ENCODE measurements at places on chromosomes 2 and 18. TPM values are rescaled to one million over a fixed set of nuclear protein-coding genes. Genes with fewer than 3 reads are reported as not detected.

DNA sequence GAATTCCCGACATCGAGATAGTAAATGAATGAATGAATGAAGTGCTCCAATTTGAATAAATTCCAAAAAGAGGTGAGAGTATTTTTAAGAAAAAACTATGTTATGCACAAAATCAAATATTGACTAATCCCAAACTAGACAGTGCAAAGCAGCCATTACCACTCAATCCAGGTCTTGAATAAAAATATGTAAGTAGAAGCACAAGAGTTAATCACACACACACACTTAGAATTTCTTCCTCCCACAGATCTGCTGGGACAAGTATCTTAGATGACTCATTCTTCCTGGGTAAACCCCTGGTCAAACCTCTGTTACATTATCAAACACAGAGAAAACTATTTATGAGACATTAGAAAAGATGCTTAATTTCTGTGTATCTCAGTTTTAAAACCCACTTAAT is 102.0 kb downstream of the PLA2R1 start:
- peak; percentile 22 for DNase-seq

DNA sequence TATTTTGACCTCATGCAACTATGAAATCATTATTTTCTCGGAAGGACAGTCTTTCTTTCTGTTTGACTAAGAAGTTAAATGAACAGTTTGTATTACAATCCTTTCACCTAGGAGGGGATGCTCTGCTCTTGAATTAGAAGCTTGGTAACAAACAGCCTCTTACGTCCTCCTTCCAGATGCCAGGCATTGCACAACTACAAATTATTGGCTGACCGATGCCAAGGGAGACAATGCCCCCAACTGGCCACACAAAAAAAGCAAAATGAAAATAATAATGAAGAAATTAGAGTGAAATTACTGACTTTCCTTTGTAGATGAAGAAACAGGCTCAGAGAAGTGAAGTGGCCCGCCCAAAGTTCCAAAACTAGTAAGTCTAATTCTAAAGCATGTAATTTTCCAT is 177.9 kb downstream of the CYRIA start:
- peak; percentile 69 for DNase-seq

GRCh38 chr2:169073963-169074751 is 4.8 kb downstream of the DHRS9 start:
- DNase-seq: no peak

- no peak for DNase-seq
Observed at GRCh38 chr2:72544554-72544953, 281.3 kb downstream of the EXOC6B start.

Gene STAT4
- total RNA-seq: 4.8 TPM

Gene POU3F3
- not detected for total RNA-seq

DNA sequence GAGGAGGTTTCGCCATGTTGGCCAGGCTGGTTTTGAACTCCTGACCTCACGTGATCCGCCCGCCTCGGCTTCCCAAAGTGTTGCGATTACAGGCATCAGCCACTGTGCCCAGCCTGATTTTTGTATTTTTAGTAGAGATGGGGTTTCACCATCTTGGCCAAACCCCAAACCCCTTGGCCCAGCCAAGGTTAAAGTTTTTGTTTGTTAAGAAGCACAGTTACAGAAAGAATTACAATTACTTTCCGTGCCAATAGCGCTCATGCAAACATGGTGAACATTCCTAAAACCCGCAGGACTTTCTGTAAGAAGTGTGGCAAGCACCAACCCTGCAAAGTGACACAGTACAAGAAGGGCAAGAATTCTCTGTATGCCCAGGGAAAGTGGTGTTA is 26.1 kb downstream of the ITSN2 start:
- DNase-seq: no peak

DNA sequence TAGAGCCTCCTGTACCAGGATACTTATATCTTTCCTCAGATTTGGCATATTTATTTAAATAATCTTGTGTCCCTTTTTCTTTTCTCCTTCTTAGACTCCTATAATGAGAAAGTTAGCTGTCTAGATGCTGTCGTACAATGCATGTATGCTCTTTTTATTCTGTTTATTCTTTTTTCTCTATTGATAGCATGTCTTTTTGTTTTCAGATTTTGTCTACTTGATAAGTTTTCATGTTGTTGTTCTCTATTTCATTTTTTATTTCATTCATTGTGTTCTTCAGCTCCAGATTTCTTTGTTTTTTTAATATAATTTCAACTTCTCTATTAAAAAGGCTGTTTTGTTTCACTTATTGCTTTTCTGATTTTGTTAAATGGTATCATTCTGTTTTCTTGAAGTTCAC is 674.3 kb upstream of the POU3F3 start:
- no peak for DNase-seq

Gene DNAJC5G
- not detected for total RNA-seq

Gene MEIS1
- 72.7 TPM for total RNA-seq

DNA sequence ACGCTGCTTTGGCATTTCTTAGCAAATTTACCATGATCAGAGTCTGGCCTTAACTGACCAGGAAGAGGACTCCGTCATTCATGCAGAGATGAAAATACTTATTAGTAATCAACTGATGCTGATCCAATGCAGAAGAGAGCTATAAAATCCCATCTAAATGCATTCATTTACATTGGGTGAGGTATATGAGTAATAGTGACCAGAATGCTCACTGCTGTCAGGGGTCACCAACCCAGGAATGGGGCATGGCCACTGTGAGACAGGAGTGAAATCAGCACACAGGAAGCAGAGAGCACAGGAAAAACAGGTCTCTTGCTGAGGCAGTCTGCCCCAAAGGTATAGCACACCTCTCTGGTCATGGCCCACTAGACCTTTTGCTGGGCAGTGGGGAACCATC is 68.1 kb upstream of the TMEM247 start:
- no peak for DNase-seq

Gene FHOD3
- total RNA-seq: 33.0 TPM

DNA sequence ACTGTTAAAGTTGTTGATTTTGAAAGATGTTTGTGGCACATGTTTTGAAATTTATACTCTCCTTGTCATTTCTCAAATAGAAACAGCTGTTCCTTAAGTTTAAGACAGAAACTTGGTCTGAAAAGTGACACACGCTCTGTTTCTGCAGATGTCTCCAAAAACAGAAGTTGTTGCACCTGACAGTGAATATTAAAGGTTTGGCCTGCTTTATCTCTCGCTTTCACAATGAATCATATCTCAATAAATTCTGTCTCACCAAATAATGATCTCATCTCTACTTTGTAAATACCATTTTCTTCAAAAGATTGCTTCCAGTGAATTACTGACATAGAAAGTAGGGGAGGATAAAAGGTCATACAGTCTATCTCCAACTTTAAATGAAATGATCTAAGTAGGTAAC is 294.9 kb upstream of the SYT4 start:
- DNase-seq: peak; percentile 30

Gene GREB1L
- total RNA-seq: 6.8 TPM

Gene E2F6
- 25.8 TPM for total RNA-seq

Gene MC4R
- 0.21 TPM for total RNA-seq

DNA sequence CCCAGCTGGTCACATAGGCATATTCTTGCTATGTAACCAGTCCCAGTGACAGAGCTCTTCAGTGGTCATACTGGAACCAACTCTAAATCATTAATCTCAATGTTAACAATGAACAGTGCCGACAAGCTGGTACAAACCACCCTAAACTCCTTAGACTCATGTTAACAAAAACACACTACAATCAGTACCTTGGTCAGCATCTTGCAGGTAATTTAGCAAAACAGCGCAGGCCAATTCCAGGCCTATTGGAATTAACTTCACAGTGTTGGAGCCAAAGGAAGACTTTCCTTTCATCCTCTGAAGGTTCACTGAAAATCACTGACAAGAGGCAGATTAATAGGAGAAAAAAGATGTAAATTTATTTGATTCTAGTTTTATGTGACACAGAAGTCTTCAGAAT is 396.4 kb downstream of the PIK3C3 start:
- no peak for DNase-seq

Gene CAD
- total RNA-seq: 33.7 TPM

DNA sequence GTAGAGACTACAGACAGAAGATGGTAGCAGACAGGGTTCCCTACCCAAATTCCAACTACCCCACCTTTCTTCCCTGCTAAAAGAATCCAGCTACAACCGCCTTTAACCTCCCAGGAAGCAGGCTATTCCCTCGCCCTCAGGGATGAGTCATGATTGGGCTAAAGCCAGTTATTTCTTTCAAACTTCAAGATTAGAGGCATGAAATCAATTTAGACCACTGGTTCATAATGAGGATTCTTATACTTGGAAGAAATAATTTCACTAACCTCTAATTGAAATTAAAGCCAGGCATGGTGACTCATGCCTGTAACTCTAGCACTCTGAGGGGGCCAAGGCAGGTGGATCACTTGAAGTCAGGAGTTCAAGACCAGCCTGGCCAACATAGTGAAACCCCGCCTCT is 20.0 kb downstream of the TRIP12 start:
- DNase-seq: peak; percentile 27

Gene RAB27B
- total RNA-seq: 3.7 TPM

Gene NT5C1B
- total RNA-seq: not detected

Gene VAMP5
- total RNA-seq: 15.7 TPM

GRCh38 chr2:152099367-152100050 is 665 bp upstream of the CACNB4 start:
- DNase-seq: peak; percentile 41

GRCh38 chr2:173997269-173997668 is 32.1 kb upstream of the SP3 start:
- peak; percentile 79 for DNase-seq

GRCh38 chr2:156380117-156380645 is 47.7 kb upstream of the NR4A2 start:
- DNase-seq: no peak

DNA sequence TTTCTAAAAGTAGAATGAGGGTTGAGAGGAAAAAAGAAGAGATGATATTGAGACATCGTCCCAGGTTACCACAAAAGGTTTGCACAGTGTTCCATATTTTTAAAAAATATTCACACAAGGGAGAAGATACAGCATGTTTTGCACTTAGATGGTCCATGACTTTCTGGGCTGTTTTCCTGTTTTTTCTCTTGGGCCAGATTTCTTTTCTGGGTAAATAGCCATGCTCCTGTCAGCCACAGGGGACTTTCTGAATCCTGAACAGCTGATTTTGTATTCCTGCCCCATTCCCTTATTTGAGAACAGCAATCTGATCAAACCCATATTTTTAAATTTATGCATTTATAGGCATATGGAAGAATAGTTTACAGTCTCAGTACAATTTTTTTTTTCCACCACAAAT is 185.9 kb upstream of the NRP2 start:
- no peak for DNase-seq

GRCh38 chr18:8685141-8685913 is 20.0 kb upstream of the MTCL1 start:
- peak; percentile 43 for DNase-seq

GRCh38 chr2:23383100-23383499 is 1.9 kb upstream of the KLHL29 start:
- no peak for DNase-seq

Gene PSMA8
- not detected for total RNA-seq

Gene PROKR1
- total RNA-seq: 1.0 TPM

GRCh38 chr2:202494300-202495229 is 118.4 kb downstream of the BMPR2 start:
- DNase-seq: peak; percentile 84

Gene FBXO15
- 0.21 TPM for total RNA-seq

GRCh38 chr2:217218269-217219163 is 358.7 kb upstream of the TNP1 start:
- DNase-seq: no peak

DNA sequence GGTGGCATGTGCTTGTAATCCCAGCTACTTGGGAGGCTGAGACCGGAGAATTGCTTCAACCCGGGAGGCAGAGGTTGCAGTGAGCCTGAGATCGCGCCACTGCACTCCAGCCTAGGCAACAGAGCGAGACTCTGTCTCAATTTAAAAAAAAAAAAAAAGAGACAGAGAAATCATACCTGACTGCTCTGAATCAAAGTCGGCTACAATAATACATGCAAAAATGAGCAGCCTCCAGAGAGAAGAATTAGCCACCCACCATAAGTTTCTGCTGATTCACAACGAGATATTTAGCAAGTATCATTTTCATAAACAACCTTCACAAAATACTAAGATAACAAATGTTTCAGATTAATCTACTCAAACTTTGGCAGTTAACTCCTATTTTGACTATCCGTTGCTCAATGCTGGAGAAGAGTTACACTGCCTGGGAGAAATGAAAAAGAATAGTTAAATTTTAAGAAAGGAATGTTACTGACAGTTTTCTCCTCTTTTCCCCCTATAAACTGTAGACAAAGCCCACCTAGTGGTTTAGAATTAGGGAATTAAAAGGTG is 1.5 kb downstream of the OSBPL1A start:
- DNase-seq: no peak

Gene GDF7
- total RNA-seq: 0.82 TPM

DNA sequence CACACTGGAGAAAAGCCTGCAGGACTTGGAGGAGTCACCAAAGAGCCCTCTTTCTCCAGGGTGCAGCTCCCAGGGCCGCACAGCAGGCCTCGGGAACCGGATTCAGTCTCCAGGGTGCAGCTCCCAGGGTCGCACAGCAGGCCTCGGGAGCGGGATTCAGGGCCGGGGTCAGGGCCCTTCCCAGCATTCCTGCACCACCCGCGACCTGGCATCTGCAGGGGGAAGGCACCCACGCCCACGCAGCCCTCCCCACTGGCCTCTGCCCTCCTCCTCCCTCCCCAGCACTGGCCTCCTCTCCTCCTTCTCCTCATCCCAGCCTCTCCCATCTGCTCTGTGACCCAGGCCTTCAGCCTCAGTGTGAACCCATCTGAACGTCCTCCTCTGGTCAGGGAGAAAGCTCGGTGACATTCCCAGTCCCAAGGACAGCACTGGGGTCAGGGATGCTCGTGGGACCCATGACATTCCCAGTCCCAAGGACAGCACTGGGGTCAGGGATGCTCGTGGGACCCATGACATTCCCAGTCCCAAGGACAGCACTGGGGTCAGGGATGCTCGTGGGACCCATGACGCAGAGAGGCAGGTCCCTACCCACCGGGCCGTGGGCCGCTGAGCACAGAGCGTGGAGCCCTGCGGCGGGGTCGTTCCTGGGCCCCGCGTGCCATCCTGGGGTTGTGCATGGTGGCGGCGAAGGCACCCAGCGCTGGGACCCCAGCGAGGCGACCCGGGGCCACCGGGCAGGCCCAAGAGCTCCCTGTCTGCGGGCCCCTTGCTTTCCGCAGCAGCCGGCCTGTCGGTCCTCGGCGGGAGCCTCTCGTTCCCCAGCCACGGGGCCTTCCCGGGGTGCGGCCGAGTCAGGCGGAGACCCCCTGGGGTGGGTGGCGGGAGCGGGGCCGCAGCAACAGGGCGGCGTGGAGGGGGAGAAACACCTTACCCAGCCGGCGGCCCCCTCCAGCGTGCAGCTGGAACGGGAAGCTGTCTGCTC is 550.2 kb upstream of the SALL3 start:
- DNase-seq: no peak

DNA sequence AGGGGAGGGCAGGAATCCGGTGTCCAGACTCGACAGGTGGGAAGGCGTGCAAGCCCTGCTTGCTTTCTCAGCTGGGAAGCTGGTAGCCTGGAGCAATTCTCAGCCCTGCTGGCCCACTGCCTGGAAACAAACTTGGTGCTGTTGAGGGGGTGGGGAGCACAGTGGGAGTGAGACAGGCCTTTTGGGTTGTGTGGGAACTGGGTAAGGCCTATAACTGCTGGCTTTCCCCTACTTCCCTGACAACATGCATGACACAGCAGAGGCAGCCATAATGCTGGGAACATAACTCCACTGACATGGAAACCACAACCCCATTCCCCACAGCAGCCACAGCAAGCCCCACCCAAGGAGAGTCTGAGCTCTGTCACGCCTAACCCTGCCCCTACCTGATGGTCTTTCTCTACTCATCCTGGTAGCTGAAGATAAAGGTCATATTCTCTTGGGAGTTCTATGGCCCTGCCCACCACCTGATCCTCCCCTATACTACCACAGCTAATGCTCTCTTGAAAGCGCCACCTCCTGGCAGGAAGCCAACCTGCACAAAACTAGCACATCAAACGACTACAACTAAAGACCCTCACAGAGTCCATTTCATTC is 122.9 kb upstream of the ACVR1C start:
- DNase-seq: no peak

Gene CXCR1
- total RNA-seq: 0.31 TPM
